Bronchial epithelial cell (primary cell): ENCODE measurements at places on chromosomes 11 and 22. TPM values are rescaled to one million over a fixed set of nuclear protein-coding genes. Genes with fewer than 3 reads are reported as not detected.

The MUC6 gene
- under 0.01 TPM in 1 of 2 replicates, not detected in the other for total RNA-seq

The SIDT2 gene
- 3.2 and 8.1 TPM in 2 replicates for total RNA-seq

The GNG3 gene
- total RNA-seq, result not detected in 2 replicates

The RASD2 gene
- 0.13 and 0.26 TPM in 2 replicates for total RNA-seq

The ISX gene
- not detected in 2 replicates for total RNA-seq

The F2 gene
- 0.26 and 0.38 TPM in 2 replicates for total RNA-seq

The ABCG4 gene
- under 0.01 and 0.13 TPM in 2 replicates for total RNA-seq
